Mesenchymal stem cell (in vitro differentiated cells and primary cell): ENCODE measurements at places on chromosomes 5 and 9.
A peak's percentile ranks its signal among the peaks of the same experiment; 100 is the strongest.

DNA sequence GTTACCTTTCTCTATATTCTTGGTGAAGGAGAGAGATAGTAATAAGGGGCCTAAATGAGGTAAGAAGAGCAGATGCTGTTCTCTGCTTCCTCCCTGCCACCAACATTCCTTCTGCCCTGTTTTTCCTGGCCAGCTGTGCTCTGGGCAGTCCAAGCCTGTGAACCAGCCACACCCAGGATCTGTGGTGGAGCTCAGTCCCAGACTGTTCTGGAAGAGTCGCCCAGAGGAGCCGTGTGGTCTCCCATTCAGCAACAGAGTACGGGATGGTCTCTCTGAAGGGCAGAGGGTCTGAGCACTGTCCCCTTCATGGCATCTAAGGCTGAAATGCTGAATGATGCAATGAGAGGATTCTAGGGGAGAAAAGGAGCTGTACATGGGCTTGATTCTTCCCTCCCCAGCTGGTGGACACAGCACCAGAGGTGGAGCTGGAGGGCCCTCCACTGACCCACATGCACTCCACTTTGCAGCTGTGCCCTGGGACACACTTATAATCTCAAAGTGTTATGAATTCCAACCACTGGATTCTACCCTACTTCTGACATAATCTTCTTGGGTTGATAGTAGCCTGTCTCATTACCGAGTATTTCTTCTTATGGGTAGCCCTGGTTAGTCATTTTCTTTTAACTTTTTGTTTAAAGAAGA is 70.8 kb upstream of the RPS23 start:
- no peak for DNase-seq
- H3K4me3 ChIP-seq = no peak overlapping the region
- no peaks in the 10 kb centered on the region for H3K27me3 ChIP-seq
- no peak overlapping the region for H3K27ac ChIP-seq

- H3K27me3 ChIP-seq = no peaks in the 10 kb centered on the region
- H3K4me1 ChIP-seq = no peaks in the 10 kb centered on the region
- H3K4me3 ChIP-seq = no peak overlapping the region
- DNase-seq = no peak
- H3K27ac ChIP-seq = no peak overlapping the region
Measured at GRCh38 chr9:123739387-123739786, 190.5 kb downstream of the DENND1A start.

DNA sequence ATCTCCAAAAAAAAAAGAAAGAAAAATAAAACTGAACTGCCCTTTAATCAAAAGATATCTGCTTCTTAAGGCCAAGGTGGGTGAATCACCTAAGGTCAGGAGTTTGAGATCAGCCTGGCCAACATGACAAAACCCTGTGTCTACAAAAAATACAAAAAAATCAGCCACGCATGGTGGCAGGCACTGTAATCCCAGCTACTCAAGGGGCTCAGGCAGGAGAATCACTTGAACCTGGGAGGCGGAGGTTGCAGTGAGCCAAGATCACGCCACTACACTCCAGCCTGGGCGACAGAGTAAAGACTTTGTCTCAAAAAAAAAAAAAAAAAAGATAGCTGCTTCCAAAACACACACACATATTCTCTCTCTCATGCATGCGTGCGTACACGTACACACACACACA is 17.8 kb downstream of the SCAI start:
- no peak overlapping the region for H3K27ac ChIP-seq
- DNase-seq = no peak
- no peaks in the 10 kb centered on the region for H3K27me3 ChIP-seq
- H3K36me3 ChIP-seq = no peaks in the 10 kb centered on the region
- peak overlapping the region; percentile 65 for H3K4me3 ChIP-seq

DNA sequence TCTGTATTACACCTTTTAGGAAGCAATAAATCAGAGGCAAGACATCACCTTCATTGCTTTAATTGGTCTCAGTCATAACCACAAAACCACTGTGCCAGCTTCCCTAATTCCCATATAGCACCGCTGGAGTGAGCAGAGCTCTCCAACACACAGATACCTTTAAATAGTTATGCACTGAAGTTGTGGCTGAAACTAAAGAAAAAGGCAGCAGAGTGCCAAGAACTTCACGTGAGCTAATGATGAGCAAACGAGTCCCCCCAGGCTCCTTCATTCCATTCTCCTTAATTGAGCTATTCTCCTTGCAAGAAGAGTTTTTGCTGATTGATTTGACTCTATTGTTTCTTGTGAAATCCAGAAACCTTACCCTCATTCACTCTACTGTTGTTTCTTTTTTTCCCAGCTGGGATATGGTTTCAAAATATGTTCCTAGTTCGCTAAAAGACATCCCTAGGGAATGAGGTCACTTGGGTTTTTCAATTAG is 501.5 kb downstream of the SPATA31D1 start:
- H3K27me3 ChIP-seq = peaks cover 3% of the 10 kb centered on the region
- peak overlapping the region; percentile 29 for H3K4me3 ChIP-seq
- H3K4me1 ChIP-seq = no peaks in the 10 kb centered on the region
- no peaks in the 10 kb centered on the region for H3K36me3 ChIP-seq

DNA sequence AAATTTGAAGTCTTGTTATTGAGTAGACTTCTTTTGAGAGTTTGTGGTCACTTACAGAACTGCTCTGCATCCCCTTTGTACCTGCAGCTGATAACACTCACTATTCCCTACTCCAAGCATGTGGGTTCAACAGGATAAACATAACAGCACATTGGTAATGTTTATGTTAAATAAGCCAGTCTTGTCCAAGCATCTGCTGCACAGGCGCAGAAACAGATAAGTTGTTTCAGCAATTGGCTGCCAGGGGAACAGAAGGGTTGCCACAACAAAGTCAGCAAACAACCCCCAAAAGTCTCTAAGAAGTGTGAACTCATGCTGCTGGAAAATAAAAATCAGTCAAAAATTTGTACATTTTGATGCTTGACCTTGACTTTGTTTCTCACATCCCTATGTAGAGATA is 174.6 kb downstream of the GDNF start:
- H3K4me3 ChIP-seq = no peak overlapping the region
- no peaks in the 10 kb centered on the region for H3K36me3 ChIP-seq
- H3K27ac ChIP-seq = no peak overlapping the region
- H3K4me1 ChIP-seq = peaks cover 6% of the 10 kb centered on the region
- H3K27me3 ChIP-seq = no peaks in the 10 kb centered on the region

DNA sequence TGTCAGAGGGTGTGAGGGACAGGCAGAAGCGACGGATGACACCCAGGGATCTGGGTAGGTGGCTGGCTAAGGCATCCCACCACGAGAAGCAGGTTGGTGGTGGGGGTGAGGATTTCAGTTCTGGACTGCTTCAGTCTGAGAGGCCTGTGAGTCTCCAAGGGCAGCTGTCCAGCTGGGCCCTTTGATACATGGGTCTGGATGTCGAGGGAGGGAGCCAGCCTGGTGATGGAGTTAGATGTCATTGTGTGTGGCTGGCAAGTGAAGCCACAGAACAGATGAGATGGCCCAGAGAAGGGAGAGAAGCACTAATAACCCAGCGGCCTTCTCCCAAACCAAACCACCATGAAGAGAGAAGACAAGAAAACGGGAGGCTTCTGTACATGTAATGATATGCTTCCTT is 11.1 kb downstream of the MED27 start:
- H3K36me3 ChIP-seq = peaks cover 36% of the 10 kb centered on the region
- DNase-seq = no peak
- H3K4me1 ChIP-seq = peaks cover 12% of the 10 kb centered on the region
- H3K4me3 ChIP-seq = no peak overlapping the region
- no peaks in the 10 kb centered on the region for H3K27me3 ChIP-seq

DNA sequence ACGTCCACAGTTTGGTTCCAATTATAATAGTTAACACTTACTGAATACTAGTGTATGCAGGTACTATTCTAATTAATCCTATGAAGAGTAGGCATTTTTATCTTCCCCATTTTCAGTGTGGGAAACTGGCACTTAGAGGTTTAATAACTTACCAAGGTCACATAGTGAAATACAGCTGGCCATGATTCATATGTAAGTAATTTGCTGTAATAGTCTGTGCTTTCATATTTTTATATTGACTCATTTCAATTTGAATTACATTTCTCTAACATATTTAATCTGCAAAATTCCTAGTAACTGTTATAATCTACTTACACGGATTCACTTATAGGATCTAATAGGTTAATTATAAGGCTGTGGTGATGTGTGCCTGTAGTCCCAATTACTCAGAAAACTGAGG is 19.4 kb downstream of the CCNH start:
- H3K4me3 ChIP-seq = no peak overlapping the region
- DNase-seq = peak; percentile 70
- H3K27me3 ChIP-seq = no peaks in the 10 kb centered on the region
- H3K36me3 ChIP-seq = peaks cover 7% of the 10 kb centered on the region

DNA sequence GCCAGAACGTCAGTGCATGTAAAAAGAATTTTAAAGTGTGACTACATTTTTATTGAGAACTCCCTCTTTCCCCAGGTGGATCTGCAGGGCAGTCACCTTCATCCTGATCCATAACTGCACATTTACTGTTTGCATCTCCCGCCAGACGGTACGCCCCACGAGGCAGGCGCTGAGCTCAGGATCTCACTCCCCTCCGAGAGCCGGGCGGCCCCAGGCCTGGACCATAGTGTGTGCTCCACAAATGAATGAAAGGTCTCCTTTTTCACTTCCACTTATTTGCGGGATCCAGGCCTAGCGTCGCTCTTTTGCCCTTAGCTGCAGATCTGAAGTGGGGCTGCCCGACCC is 378 bp downstream of the DROSHA start:
- H3K27ac ChIP-seq = peak overlapping the region; percentile 51
- peaks cover 10% of the 10 kb centered on the region for H3K4me1 ChIP-seq
- H3K36me3 ChIP-seq = peaks cover 23% of the 10 kb centered on the region
- DNase-seq = peak; percentile 47
- H3K4me3 ChIP-seq = peak overlapping the region; percentile 63
- H3K27me3 ChIP-seq = no peaks in the 10 kb centered on the region

- no peaks in the 10 kb centered on the region for H3K36me3 ChIP-seq
- H3K27me3 ChIP-seq = no peaks in the 10 kb centered on the region
- H3K27ac ChIP-seq = no peak overlapping the region
- peak; percentile 55 for DNase-seq
- no peak overlapping the region for H3K4me3 ChIP-seq
Measured at GRCh38 chr9:72280913-72281500, 84.0 kb downstream of the ZFAND5 start.

GRCh38 chr5:127111112-127111511 is 37.8 kb upstream of the C5orf63 start:
- H3K4me3 ChIP-seq = no peak overlapping the region
- H3K4me1 ChIP-seq = no peaks in the 10 kb centered on the region
- H3K27ac ChIP-seq = no peak overlapping the region
- H3K27me3 ChIP-seq = no peaks in the 10 kb centered on the region

DNA sequence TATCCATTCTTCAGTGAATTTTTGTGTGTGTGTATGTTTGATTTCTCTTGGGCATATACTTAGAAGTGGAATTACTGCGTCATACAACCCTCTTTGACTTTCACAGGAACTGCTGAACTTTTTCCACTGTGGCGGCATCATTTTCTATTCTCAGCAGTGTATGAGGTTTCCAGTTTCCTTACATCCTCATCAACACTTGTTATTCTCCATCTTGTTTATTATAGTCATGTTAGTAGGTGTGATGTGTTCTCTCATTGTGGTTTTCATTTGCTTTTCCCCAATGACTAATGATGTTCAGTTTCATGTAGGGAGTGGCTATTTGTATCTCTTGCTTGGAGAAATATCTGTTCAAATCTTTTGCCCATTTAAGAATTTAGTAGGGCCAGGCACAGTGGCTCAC is 2.6 kb downstream of the ZNF79 start:
- DNase-seq = no peak
- no peaks in the 10 kb centered on the region for H3K27me3 ChIP-seq
- H3K36me3 ChIP-seq = peaks cover 40% of the 10 kb centered on the region
- peaks cover 9% of the 10 kb centered on the region for H3K4me1 ChIP-seq
- no peak overlapping the region for H3K27ac ChIP-seq

DNA sequence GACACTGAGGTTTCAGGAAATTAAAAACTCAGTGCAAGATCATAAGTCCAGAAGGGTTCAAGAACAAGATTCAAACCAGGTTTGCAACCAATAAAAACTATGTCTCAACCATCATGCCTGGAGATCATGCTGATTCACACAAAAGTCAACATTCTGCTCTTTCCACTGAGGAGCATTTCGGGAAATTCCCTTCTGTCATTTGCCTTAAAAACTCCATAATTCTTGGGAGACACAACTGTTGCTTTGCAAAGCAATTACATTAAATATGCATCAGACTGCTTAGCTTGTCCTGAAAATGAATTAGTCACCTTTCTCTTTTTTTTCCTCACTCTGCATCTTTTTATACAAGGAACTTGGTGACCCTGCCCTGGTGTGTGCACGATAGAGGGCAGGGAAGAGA is 275.9 kb upstream of the ZNF462 start:
- no peak overlapping the region for H3K4me3 ChIP-seq
- peak; percentile 11 for DNase-seq
- H3K36me3 ChIP-seq = no peaks in the 10 kb centered on the region

GRCh38 chr5:61701877-61702602 is 370.0 kb downstream of the ZSWIM6 start:
- no peaks in the 10 kb centered on the region for H3K27me3 ChIP-seq
- no peak for DNase-seq
- no peak overlapping the region for H3K4me3 ChIP-seq
- H3K36me3 ChIP-seq = no peaks in the 10 kb centered on the region
- H3K27ac ChIP-seq = no peak overlapping the region
- no peaks in the 10 kb centered on the region for H3K4me1 ChIP-seq
